ENCODE measurements at places on chromosomes 12 and 14.

DNA sequence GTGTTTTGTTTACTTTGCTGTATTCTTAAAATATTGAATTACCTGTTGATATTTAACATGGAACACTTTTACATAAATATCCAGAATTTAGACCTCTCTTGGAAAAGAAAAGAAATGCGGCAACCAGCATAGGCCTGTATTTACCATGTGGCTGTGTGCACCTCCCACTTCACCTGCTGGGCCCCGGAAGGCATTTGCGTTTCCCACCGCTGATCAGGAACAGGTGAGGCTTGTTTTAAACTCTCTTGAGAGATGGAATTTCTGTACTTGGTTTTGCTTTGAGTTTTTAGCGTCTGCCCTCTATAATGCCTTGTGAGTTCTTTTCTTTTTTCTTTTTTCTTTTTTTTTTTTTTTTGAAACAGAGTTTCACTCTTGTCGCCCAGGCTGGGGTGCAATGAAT, 124.2 kb downstream of the GLT1D1 start:
- DNase-seq: no peak

DNA sequence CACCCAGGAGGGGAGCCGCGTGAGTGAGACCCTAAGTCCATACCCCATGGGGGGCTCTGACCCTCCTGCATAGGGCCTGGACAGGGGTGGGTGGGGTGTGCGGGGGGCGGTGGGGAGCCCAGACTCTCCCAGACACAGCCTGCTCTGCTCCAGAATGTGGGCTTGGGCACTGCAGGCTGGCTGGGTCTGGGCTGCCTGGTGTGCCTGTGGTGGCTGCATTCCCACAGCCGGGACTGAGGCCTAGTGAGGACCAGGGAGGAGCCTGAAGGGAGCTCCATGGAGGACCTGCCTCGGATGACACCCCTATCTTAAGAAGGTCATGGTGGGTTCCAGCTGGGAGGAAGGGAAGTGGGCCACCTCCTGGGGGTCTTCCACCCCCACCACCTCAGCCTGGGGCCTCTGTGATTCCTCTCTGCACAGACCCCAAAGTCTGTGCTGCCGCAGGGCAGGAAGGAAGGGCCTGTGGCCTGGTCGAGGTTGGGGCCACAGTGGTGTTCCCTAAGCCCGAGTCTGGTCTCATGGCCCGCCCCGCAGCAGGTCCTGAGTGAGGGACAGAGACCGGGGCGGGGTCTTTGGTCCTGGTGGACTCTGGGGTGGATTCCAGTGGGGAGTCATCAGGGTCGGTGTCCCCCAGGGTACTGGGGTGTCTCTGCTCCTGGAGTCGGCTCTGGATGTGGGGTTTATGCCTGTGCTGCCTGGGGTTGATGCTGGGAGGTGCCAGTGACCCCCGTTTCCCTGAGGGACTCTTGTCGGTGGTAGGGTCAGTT, 392.3 kb downstream of the TMEM121 start:
- no peak for DNase-seq

DNA sequence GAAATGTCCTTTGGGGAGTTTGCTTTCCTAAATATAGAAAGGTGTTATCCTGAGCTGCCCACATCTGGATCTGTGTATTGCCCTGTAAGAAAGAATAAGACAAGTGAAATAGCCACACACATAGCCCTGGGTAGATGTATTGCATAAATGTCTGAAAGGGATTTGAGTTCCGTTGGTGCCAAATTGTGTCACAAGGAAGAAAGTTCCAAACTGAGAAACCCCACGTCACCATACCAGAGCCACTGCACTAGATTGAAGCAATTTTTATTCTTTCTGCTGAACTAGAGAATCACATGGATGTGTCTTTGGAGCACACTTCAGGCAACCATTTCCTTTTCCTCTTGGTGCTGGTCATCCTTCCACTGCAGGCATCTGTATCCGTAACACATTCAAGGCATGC, 5.0 kb downstream of the RNASE9 start:
- DNase-seq: no peak

DNA sequence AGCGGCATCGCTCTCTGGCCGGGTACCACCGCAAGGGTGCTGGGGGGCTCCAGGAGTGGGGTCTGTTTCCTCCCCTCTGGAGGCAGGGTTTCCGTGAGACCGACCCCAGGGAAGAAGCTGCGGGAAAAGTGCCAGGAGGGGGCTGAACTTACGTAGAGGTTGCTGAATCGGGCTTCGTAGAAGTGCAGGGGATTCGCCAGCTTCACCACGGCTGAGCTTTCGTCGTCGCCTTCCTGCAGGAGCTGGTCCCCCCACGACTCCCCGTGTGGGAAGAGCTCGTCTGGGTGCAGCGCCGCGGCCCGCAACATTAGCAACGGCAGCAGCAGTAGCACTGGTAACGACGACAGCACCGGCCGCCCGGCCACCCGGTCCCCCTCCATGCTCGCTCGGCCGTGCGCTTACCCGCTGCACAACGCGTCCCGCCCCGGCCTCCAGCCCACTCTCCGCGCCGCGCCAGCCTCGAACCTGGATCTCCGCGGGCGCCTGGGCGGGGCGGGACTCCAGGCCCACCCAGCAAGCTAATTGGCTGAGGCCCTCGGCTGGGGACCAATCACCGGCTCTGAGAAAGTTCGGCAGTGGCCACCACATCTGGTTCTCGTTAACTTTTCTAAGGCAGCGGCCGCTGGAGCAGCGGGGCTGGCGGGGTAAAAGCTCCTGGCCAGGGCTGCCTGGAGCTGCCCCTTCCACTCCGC, at the start of gene NID2:
NID2 (minus strand) TSS at position 445 of the 692 bp plus-strand sequence; CDS start at position 380, 65 bp downstream.
- no peak for DNase-seq

DNA sequence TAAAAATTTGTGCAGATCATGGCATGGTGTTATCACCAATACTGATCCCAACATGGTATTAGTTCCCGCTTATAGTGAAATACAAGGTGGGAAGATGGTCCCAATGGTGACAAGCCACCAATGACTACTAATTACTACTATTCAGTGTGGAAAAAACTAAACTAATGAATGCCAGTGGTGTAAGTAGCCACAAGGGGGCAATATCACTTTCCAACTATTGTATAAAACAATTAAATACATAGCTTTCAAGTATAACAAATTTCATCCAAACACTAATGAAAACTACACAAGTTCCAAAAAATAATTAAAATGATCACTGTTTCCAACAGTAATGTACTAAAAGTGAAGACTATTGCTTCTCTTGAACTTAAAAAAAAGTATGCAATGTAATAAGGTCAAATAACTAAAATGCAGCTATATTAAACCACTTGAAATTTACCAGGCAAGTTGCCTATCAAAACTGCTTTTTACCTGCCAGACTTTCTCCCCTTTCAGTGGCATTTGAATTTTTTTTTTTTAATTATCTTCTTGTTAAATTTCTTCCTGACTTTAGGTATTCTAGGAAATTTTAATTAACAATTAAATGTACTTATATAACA, 58.0 kb downstream of the PAPLN start:
- DNase-seq: peak; percentile 20

GRCh38 chr12:75315518-75315917, 14.6 kb downstream of the CAPS2 start:
- no peak for DNase-seq

DNA sequence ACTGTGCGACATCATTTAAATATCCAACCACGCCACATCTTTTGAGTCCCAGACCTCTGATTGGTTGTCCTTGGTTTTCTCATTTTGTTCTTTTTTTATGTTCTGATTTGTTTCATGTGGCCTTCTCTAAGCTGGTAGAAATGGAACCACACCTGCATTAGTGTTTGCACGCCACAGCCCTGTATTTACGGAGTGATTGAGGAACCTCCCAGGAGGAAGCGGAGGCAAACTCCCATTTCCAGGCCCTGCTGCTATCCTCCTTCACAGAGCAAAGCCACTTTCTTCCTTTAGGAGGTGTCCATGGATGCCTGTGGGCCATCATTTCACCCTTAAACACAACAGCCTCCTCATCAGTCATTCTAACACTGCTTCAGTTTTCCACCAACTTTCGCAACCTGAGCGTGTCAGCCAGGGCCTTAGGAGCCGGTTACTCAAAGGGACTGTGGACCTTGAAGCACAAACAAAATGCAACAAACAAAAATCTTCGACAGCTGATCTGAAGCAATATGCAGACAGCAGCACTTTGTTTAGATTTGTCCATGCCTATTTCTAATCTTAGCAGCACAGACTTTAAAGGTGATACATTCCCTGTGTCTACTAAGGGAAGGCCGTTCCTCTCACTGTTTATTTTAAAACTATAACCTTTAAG, 1258.1 kb upstream of the TMEM132C start:
- DNase-seq: no peak

DNA sequence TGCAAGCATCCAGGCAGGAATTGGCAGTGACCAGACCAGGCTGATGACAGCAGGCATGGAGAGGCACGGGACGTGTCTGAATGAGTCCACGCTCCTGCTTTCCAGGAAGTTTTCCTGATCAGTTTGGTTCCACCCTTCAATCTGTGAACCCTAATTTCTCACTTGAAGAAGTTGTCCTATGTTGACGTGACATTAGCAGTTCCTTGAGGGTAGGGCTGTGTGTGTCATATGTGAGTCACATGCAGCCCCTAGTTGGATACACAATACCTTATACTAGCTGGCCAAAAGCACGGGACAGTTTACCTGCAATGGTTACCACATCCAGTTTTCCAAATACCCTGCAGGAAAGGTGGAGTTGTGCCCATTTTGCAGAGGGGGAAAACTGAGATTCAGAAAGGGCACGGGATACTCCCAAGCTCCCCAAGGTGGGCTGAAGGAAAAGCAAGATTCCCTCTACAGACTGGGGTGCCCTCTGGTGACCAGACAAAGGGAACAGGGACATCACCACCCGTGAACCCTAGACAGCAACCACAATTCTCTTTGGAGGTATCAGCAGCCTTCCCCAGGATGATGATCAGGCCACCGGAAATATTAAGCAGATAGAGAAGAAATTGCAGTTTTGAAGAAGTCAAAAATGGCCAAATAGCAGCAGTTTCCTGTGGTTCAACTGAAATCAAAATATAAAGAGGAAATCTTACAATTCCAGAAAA, 194.5 kb downstream of the PHETA1 start:
- no peak for DNase-seq

DNA sequence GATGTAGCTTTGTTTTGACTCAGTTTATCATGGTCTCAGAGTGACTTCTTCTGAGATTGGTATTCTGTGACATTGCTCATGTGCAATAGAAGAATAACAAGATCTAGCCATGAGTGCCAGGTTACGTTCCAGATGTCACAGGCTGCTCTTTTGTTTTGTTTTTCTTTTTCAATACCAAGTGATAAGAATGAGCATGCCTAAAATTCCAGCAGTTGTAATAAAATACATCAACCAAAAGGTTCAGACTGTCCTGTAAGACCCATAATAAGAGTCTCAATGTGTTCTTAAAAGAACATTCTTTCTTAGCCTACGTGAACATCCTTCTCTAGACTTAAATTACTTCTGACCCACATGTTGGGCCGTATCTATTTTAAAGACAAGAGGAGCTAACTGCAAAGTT, 669.2 kb downstream of the DIO2 start:
- DNase-seq: no peak

- DNase-seq: no peak
These were observed 29.4 kb upstream of the OXA1L start for GRCh38 chr14:22737052-22737451.

DNA sequence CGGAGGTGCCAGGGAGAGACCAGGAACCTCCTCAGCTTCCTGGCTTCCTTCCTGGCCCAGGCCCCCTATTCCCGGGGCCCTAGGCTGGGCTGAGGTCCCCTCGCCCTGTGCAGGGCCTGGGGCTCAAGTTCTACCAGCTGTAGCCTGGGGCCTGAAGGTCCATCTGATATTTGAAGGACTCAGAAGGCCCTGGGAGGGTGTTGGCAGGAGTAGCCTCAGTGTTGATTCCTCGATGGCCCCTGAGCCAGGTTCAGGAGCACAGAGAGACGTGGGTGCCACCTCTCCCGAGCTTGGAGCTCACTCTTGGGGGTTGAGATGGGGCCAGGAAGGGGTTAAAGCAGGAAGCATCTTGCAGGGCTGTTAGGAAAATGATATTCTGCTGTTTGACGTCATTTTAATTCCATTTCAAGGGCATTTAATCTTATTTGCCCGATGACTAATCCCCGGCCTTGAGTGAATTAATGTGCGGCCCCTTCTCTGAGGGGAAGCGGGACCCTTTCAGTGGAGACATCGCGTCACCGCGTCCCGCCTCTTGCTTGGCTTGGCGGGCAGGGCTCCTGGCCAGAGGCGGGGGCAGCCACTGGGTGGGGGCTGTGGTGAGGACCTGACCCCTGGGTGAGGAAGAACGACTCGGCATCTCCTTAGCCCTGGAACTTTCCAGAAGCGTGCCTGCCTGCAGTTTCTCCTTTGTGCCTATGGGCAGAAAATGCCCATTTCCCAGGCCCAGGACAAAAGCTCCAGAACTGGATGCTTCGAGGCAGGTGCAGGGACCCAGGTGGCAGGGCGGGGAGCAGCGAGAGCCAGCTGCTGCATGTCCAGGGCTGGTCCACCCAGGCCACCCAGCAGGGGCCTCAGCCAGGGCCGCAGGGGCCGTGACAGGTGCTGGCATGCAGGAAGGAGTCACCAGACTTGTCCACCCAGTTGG, 158.3 kb downstream of the KIF26A start:
- DNase-seq: no peak

- no peak for DNase-seq
These were observed 21.8 kb downstream of the DNAL1 start for GRCh38 chr14:73666583-73666982.

GRCh38 chr12:110024051-110024450, 24.3 kb downstream of the C12orf76 start:
- no peak for DNase-seq

DNA sequence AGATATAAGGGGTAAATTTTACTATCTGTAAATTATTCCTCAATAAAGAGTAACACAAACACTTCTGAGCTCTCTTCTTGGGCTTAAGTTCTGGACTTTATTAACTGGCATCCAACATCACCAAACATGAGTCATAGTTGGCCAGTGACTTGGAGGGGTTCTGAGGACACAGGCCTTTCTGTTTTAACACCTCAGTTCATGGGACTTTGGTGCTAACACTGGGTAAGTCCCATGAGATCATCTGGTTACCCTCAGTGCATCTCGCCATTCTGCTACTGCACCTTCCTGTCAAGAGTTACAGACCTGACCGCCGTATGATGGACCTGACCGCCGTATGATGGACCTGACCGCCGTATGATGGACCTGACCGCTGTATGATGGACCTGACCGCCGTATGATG, 9.9 kb downstream of the SLC15A4 start:
- DNase-seq: no peak

DNA sequence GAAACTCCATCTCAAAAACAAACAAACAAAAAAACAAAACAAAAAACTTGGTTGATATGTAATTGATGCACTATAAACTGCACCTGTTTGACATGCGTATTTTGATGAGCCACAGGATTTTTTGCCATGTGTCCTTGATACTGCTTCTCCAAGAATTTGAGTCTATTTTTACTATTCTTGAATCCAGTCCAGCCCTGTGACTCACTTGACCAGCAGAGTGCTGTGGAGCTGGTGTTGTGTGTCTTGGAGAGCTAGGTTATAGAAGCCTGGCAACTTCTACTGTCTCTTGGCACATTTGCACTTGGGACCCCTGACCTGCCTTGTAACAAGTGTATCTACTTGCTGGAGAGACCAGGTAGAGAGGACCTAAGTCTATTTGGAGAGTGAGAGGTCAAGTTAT, 52.0 kb downstream of the KLRG1 start:
- no peak for DNase-seq

DNA sequence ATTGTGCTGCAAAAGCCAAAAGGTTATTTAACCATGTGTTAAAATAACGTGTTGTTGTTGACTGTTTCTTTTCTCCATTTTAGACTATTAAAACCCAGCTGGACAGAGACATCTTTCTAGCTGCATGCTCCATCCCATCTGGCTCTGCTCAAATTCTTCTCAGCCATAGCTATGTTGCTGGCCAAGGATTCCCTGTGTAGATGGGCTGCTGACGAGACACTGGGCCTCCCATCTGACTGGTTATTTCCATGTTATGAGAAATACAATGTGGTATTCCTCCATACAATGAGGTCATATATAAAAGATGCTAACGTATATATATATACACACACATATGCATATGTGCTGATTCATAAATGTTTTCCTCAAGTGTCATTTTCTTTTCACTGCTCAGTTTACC, 30.1 kb downstream of the MED13L start:
- no peak for DNase-seq

Measured in NCI-H1930 (cell line).